Activated CD8-positive, alpha-beta memory T cell treated with anti-CD3 and anti-CD28 coated beads for 1 hour (primary cell): ENCODE measurements at places on chromosomes 1 and 21.

DNA sequence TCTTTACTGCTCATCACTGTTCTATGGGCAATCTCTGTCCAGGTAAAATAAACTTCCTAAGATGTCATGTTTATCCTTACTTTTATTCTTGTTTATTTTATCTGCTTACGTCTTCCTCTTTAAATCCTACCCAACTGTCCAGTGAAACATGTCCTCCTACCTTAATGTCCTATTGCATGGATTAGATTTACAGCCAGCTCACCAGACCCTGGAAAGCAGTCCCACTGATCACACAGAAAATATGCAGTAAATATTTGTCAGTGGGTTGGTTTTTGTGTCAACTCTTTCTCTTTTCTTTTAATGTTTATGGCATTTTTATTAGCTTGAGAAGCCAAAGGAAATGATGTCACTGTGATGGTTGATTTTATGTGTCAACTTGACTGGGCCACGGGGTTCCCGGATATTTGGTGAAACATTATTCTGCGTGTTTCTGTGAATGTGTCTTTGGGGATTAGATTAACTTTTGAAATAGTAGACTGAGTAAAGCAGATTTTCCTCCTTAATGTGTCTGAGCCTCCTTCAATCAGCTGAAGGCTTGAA is 258.3 kb downstream of the SRGAP2C start:
- no peak for DNase-seq

GRCh38 chr1:155277902-155278688 is 832 bp downstream of the HCN3 start:
- peak; percentile 47 for DNase-seq

DNA sequence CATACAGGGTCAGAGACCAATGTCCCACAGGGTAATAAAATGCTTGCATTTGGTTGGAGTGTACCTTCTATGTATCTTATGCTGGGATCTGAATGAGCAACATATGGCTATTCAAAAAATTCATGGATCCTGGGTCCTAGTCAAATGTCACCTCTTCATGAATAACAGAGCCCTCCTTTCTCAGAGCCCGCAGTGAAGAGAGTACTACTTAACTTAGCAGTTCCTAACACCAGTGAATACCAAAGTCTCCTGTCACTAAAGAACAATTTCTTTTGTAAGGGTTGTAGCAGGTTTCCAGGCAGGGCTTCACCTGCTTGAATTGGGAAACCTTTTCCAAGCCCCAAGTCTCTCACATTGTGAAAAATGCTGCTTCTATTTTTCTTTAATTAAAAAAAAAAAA is 483.0 kb upstream of the DEPDC1 start:
- no peak for DNase-seq

DNA sequence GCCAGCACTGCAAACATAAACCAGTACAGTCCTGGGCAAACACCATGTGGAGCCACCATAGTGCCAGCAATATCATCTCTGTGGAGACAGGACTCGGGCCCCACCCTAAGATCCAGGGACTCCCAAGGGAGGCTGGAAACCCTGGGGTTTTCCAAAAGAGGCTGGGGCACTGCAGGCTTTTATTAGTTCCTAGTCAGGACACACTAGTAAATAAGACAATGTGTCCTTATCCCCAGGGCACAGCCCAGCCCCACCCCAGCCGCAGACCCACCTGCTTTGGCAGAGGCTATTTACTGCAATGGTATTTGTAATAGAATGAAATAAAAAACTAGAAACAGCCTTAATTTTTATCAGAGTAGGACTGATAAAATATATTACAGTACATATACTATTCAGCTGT is 486 bp upstream of the GJB3 start:
- no peak for DNase-seq

GRCh38 chr1:230113593-230114236 is 46.7 kb downstream of the GALNT2 start:
- DNase-seq: no peak

GRCh38 chr1:151508833-151509232 is 2.4 kb upstream of the CGN start:
- no peak for DNase-seq

DNA sequence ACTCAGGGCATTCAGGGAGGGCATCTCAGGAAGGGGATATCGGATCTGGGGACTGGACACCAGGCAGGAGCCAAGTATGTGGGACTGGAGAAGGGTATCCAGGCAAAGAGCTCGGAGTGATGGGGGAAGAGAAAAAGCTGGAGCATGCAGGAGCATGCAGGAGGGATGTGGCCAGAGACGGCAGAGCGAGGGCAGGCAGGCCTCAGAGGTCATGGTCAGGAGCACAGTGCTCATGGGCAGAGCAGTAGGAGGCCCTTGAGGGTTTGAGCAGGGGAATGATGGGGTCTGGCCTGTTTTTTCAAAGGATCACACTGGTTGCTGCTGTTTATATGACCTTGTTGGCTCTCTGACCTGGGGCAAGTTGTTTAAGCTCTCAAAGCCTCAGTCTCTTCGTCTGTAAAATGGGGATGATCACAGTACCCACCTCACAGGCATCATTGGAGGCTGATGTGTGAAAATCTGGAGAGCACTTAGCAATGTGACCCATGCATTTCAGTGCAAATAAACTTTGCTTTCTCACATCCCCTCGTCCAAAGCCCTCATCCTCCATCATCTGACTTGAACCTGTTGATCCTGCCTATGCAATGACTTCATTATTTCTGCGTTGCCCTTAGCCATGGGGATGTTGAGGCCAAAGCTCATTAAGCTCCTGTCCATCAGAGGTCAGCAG is 273.1 kb downstream of the MATN1 start:
- DNase-seq: no peak

DNA sequence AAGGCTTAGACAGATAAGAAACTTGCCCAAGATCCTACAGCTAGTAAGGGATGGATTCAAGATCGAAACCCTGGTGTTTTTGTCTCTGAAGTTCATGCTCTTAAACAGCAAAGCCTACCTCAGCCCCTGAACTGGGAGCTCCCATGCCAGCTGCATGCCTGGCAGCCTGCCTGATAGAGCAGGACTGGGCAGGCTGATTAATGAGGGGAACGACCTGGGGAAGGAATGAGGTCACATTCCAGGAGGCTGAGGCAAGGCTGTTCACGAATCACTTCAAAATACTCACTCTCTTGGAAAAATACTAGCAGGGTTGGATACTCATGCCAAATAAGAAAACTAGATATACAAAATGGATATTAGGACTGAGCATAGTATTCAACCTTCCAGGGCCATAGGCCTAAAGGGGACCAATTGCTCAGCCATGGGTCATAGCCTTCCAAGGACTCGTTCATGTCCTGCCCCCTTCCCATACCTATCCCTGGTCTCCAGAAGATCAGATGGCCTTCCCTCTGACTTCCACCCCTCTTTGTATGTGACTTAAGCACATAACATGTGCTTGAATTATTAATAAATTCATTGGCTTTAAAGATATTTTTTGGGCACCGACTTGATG is 15.6 kb upstream of the TACSTD2 start:
- no peak for DNase-seq

- no peak for DNase-seq
These were observed 376 bp downstream of the SF3A3 start for GRCh38 chr1:37989361-37989930.

- no peak for DNase-seq
These were observed 25.1 kb downstream of the AIM2 start for GRCh38 chr1:159051436-159051835.

- DNase-seq: no peak
These were observed 7.4 kb upstream of the DDOST start for GRCh38 chr1:20668581-20668980.

- no peak for DNase-seq
These were observed 471.1 kb upstream of the VAMP3 start for GRCh38 chr1:7299994-7300393.

DNA sequence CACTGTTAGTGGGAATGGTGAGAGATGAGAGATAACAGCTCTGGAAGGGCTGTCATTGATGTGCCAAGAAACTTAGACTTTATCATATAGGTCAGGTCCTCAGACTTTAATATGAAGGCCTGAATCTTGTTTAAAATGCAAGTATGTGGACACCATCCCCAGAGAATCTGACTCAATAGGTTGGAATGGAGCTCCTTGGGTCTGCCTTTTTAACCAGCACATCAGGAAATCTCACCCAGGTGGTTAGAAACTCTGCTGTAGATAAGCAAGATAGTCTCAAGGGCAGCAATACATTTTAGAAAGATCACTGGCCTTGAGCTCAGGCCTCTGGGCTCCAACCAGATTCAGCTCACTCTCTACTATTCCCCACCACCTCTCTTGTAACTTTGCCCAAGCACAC is 180.4 kb downstream of the SLC44A5 start:
- no peak for DNase-seq

GRCh38 chr1:5661196-5662085 is 330.8 kb downstream of the NPHP4 start:
- DNase-seq: no peak

GRCh38 chr1:91501523-91501851 is 836 bp downstream of the CDC7 start:
- no peak for DNase-seq

GRCh38 chr1:205664399-205665017 is 15.8 kb downstream of the SLC45A3 start:
- DNase-seq: no peak

DNA sequence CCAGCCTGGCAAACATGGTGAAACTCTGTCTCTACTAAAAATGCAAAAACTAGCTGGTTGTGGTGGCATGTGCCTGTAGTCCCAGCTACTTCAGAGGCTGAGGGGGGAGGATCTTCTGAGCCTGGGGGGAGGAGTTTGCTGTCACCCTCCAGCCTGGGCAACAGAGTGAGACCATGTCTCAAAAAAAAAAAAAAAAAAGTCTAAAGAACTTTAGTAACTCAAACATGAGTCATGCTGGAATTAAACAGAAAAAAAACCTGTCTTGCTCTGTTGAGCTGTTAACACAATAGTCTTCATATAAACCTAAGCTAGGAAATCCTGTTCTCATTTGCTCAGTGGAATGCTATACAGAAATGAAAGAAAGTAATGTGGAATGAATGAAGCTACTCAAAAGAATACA is 16.7 kb upstream of the DISP1 start:
- no peak for DNase-seq

GRCh38 chr1:79777481-79778219 is 771.1 kb upstream of the ADGRL4 start:
- DNase-seq: no peak

- no peak for DNase-seq
These were observed 25.5 kb downstream of the OVGP1 start for GRCh38 chr1:111402083-111402482.

GRCh38 chr1:164805399-164805798 is 246.4 kb downstream of the PBX1 start:
- DNase-seq: no peak

- DNase-seq: peak; percentile 68
These were observed 7.3 kb upstream of the CTRC start for GRCh38 chr1:15430787-15431570.

DNA sequence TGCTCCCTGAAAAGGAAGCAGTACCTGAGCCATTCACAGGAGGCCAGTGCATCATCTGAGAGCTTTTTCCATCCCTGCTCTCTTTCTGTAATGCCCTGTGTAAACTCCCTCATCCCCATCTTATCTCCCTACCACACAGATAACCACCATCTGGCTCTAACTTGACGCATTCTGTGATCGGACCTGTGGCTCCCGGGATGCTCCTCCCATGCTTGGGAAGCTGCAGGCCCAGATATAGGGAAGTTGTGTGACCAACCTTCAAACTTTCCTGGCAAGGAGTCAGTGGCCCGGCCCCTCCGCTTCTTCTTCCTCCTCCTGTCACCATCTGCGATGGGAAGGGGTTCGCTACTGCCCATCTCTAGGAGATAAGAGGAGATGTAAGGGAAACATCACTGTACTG is 21.1 kb downstream of the MKNK1 start:
- DNase-seq: no peak

GRCh38 chr1:40663324-40664166 is 1.9 kb downstream of the RIMS3 start:
- no peak for DNase-seq

- no peak for DNase-seq
These were observed 240.4 kb downstream of the HMCN1 start for GRCh38 chr1:185974367-185975170.

GRCh38 chr1:164858096-164858632 is 299.2 kb downstream of the PBX1 start:
- DNase-seq: no peak

DNA sequence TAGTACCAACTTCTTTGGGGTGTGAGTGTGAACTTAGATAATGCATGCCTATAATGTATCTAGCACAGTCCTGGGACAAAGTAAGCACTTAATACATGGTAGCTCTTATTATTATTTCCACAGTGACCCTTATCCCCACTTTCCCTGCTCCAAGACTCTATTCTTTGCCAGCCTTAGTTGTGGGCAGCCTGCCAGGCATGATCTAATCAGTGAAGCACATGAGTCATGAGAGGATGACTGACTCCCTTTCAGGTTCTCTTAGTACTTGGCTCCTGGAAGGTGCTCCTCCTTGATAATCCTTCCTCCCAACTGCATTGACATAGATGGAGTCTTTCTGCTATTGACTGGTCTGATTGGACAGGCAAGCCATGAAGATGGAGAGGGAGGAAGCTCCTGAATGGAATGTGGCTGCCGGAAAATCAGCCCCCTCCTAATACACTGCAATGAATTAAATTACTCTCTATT is 17.4 kb upstream of the GNG12 start:
- no peak for DNase-seq

DNA sequence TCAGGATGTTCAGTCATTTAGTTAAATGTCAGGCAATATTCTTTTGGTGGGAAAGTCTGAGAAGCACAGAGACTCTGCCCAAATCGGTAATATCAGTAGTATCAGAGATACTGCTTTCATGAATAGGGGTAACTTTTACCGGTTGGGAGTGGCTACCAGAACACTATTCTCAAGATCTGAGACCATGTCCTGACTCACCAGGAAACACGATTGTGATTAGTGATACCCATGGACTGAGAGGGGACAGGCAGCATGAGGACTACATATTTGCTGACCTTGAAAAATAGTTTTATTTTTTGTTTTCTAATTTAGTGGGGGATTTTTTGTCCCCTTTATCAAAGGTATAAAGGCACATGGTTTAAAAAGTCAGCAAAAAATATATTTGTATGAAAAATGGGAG is 76.0 kb upstream of the NEK2 start:
- no peak for DNase-seq

- DNase-seq: no peak
These were observed 48.7 kb downstream of the SPAG17 start for GRCh38 chr1:118136187-118136941.

- DNase-seq: no peak
These were observed 411.3 kb downstream of the KIF26B start for GRCh38 chr1:245566134-245566533.

GRCh38 chr21:43957128-43957571 is 55.0 kb upstream of the TRAPPC10 start:
- DNase-seq: no peak

DNA sequence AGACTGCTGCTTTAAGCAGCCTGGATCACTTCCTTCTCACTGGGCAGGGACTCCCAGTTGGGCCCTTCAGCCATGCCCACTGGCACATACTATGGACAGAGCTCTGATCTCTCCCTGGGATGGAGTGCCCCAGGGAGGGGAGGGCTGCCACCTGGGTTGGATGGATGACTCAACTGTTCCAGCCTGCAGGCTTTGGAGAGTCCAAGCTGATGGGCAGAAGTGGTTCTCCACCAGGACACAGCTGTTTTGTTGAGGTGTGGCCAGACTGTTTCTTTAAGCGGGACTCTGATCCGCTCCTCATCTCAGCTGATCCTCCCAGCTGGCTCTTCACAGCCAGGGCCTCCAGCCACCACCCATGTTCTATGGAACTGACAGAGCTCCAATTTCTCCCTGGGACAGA is 166.9 kb downstream of the MAGI3 start:
- no peak for DNase-seq
